ENCODE measurements at places on chromosomes 13 and 19. TPM values are rescaled to one million over a fixed set of nuclear protein-coding genes. Genes with fewer than 3 reads are reported as not detected.
A peak's percentile ranks its signal among the peaks of the same experiment; 100 is the strongest.

DNA sequence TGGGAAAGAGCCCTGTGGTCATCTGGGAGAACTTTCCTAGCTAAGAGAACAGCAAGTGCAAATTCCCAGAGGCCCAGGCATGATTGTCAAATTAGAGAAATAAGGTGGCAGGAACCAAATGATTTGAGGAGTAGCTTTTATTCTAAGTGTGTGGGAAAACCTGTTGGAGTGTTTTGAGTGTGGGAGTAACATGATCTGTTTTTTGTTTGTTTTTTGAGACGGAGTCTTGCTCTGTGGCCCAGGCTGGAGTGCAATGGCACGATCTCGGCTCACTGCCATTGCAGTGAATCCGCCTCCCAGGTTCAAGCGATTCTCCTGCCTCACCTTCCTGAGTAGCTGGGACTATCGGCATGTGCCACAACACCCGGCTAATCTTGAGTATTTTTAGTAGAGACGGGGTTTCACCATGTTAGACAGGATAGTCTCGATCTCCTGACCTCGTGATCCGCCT lies 2.4 kb downstream of the SAE1 start:
- DNase-seq = no peak
- peaks cover 38% of the 10 kb centered on the region for H3K36me3 ChIP-seq
- H3K27me3 ChIP-seq = no peaks in the 10 kb centered on the region
- H3K4me1 ChIP-seq = peaks cover 2% of the 10 kb centered on the region
- peak overlapping the region; percentile 99 for H3K4me3 ChIP-seq

DNA sequence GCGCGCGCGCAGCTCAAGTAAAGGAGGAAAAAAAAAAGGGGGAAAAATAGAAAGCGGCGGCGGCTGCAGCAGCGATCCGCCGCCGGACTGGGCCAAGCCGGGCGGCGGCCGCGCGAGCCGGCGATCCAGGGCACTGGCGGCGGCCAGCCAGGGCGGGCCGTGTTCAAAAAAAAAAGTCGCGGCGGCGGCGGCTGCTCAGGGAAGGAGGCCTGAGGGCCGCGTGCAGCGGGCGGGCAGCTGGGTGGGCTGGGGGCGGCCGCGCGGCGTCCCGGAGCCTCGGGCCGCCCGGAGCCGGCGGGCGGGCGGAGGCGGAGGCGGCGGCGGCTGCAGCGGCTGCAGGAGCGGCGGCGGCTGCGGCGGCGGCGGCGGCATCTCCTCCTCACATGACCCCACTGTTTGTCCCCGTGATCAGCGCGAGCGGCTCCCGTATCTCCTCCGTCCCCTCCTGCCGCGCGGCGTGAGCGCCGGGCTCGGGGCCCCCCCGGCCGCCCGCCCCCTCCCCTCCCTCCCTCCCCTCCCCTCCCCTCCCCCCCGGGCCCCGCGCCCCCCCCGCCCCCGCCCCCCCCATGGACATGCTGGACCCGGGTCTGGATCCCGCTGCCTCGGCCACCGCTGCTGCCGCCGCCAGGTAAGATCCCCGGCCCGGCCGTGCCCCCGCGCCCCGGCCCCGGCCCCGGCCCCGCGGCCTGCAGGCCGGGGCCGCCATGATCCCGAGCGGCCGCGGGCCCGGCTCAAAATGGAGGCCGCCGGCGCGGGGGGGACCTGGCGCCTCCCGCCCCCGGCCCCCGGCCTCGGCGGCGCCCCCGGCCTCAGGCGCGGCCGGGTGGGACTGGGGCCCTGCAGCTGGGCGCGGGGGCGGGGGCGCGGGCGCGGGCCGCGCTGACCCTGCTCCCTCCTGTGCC lies at the start of gene USF2:
USF2 (plus strand) TSS at position 427 of the 902 bp plus-strand sequence; CDS start at position 567, 140 bp downstream.
- DNase-seq = peak; percentile 65
- H3K4me1 ChIP-seq = no peaks in the 10 kb centered on the region
- H3K27ac ChIP-seq = no peak within 1 kb of the TSS
- H3K27me3 ChIP-seq = no peaks in the 10 kb centered on the region

GRCh38 chr19:3441986-3442329 lies 38.4 kb downstream of the SMIM24 start:
- no peak overlapping the region for H3K4me3 ChIP-seq
- no peaks in the 10 kb centered on the region for H3K27me3 ChIP-seq
- no peaks in the 10 kb centered on the region for H3K4me1 ChIP-seq
- no peak for DNase-seq

GRCh38 chr13:30382836-30383525 lies 39.3 kb upstream of the UBE2L5 start:
- H3K27ac ChIP-seq = no peak overlapping the region
- no peaks in the 10 kb centered on the region for H3K4me1 ChIP-seq
- no peaks in the 10 kb centered on the region for H3K36me3 ChIP-seq
- no peaks in the 10 kb centered on the region for H3K27me3 ChIP-seq

DNA sequence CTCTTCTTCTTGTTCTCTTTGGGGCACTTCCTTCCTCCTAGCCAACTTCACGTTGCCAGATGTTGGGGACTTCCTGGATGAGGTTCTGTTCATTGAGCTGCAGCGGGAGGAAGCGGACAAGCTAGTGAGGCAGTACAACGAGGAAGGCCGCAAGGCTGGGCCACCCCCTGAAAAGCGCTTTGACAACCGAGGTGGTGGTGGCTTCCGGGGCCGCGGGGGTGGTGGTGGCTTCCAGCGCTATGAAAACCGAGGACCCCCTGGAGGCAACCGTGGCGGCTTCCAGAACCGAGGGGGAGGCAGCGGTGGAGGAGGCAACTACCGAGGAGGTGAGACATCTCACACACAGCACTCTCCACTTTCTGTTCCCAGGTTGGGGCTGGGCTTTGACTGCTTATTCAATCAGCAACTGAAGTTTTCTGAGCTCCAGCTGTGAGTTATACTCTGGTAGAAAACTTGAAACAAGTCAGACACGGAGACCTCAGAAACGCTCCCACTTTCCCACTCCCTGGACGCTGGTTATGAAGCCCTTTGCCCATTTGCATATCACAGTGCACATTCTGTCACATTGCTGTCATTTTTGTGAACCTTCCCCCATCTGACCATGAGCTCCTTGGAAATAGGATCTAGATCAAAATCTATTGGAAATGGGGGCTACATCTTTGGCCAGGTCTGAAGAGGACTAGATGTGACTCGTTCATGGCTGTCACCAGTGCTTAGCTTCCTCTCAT lies 7.2 kb upstream of the CCDC97 start:
- H3K27ac ChIP-seq = no peak overlapping the region
- H3K4me3 ChIP-seq = no peak overlapping the region
- no peaks in the 10 kb centered on the region for H3K27me3 ChIP-seq

The FBXO27 gene
- total RNA-seq = 14.5 TPM

The SIGLEC5 gene
- not detected for total RNA-seq

The LSR gene
- 152 TPM for total RNA-seq

The GDF15 gene
- total RNA-seq = 7.0 TPM

The LYPD5 gene
- 0.50 TPM for total RNA-seq
